ENCODE measurements at places on chromosomes 6 and 20.

GRCh38 chr6:110430236-110430635 lies 14.9 kb upstream of the DDO start:
- no peak for DNase-seq

DNA sequence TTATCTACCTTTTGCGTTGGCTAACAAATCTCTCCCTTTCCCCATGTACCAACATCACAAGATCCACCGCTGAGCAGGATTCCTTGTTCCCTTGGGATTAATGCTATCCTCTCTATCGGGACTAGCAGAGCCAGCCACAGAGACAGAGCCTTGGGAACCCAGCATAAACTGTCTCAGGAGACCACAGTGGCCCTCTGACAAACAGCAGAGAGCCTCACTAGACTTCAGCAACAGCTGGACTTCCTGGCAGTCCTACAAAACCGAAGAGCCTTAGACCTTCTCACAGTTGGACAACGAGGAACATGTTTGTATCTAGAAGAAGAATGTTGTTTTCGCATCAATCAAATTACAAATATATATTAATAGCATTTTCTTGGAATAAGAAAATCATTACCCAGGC lies 39.6 kb upstream of the POU5F1 start:
- DNase-seq: no peak

- no peak for DNase-seq
These were observed 15.1 kb upstream of the HLA-A start for GRCh38 chr6:29927275-29927569.

GRCh38 chr6:15090745-15091384 lies 155.0 kb upstream of the JARID2 start:
- no peak for DNase-seq

- no peak for DNase-seq
These were observed 923 bp upstream of the ILRUN start for GRCh38 chr6:34697544-34697836.

GRCh38 chr6:140909625-140910024 lies 1223.1 kb upstream of the GJE1 start:
- no peak for DNase-seq
